ENCODE measurements at places on chromosomes 13 and 19. TPM values are rescaled to one million over a fixed set of nuclear protein-coding genes. Genes with fewer than 3 reads are reported as not detected.

- DNase-seq: no peak
Measured at GRCh38 chr19:16369664-16370576, 45.3 kb downstream of the KLF2 start.

Gene ERICH4
- total RNA-seq: not detected

Gene OCEL1
- 40.9 TPM for total RNA-seq

GRCh38 chr13:112446347-112446861 lies 70.2 kb downstream of the SPACA7 start:
- DNase-seq: no peak

DNA sequence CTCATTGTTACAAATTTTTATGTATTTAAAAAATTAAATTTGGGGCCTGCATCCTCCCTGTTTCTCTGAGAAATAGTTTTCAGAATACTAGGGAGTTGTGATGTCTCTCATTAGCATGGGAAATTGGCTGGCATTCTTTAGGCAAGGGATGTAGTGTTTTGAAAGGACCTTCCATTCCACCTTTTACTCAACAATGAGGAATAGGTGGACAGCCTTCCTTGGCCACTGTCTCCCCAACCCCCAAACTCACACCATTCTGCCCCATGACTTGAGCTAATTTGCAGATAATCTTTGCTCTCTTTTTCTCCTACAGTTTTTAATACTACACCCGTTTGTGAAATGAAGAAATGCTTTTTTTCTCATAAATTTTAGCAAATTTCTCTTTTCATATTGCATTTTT lies 244.6 kb upstream of the SPRY2 start:
- DNase-seq: no peak

- DNase-seq: no peak
Measured at GRCh38 chr13:77477299-77477848, 58.1 kb upstream of the SCEL start.

DNA sequence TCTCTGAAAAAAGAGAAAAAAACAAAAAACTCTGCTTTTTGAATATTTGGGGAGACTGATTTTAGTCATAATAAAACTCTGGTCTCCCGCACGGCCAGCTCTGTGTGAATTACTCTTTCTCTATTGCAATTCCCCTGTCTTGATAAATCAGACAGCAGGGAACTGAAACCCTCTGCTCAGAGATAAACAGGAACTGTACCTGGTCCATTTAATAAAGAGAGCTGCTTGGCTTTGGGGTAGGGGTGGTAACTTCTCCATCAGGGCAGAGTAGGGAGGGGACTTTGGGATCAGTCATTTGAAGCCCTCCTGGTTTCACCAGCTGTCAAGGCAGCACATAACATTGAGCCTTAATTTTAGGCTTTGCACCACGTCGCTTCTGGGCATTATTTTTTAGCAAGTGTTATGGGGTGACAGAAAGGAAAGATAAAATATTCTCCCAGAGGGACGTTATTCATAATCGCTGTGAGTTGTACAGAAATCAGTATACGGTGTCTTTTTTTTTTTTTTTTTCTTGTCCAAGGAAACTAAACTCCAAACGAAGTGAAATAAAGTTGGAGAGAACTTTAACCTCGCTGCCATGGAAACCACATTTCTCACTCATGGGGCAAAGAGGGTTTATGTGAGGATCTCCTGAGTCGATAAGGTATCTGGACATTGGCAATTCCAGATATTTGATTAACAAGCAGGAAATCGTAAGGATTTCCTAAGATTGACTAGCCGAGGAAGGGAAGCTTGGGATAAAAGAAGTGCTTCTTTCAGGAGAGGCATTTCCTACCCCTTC lies 99.0 kb upstream of the MRI1 start:
- no peak for DNase-seq

GRCh38 chr13:44104197-44104490 lies 224.4 kb downstream of the LACC1 start:
- no peak for DNase-seq

- DNase-seq: no peak
Measured at GRCh38 chr13:30354493-30355383, 47.4 kb upstream of the KATNAL1 start.

- no peak for DNase-seq
Measured at GRCh38 chr19:46480415-46480814, 9.1 kb upstream of the PNMA8A start.

GRCh38 chr13:112997188-112998130 lies 28.4 kb downstream of the MCF2L start:
- DNase-seq: no peak

GRCh38 chr13:112179421-112179820 lies 112.5 kb downstream of the SOX1 start:
- no peak for DNase-seq

DNA sequence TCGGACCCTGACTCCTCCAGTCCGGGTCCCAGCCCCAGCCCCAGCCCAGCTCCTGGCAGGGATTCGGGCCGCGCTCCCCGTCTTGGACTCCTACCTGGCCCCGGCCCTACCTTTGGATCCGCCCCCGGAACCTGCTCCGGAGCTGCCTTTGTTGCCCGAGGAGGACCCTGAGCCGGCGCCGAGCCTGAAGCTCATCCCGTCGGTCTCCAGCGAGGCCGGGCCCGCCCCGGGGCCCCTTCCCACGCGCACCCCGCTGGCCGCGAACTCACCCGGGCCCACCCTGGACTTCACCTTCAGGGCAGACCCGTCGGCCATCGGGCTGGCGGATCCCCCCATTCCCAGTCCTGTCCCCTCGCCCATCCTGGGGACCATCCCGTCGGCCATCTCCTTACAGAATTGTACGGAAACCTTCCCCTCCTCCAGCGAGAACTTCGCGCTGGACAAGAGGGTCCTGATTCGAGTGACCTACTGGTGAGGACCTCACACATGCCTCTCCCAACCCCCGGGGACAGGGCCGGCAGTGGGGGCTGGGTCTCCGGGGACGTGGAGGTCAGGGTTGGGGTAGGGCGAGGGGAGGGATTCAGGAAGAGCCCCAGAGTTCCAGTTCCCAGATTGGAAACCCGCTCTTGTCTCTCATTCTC lies 732 bp downstream of the SELENOV start:
- DNase-seq: peak; percentile 88

- peak; percentile 94 for DNase-seq
Measured at GRCh38 chr19:9435279-9436268, at the start of gene ZNF266. Gene ZNF266, minus strand, starts transcription at chr19:9435573. Its CDS starts 15,484 bp downstream, at chr19:9420089.

Gene DNAAF3
- total RNA-seq: 5.9 TPM

DNA sequence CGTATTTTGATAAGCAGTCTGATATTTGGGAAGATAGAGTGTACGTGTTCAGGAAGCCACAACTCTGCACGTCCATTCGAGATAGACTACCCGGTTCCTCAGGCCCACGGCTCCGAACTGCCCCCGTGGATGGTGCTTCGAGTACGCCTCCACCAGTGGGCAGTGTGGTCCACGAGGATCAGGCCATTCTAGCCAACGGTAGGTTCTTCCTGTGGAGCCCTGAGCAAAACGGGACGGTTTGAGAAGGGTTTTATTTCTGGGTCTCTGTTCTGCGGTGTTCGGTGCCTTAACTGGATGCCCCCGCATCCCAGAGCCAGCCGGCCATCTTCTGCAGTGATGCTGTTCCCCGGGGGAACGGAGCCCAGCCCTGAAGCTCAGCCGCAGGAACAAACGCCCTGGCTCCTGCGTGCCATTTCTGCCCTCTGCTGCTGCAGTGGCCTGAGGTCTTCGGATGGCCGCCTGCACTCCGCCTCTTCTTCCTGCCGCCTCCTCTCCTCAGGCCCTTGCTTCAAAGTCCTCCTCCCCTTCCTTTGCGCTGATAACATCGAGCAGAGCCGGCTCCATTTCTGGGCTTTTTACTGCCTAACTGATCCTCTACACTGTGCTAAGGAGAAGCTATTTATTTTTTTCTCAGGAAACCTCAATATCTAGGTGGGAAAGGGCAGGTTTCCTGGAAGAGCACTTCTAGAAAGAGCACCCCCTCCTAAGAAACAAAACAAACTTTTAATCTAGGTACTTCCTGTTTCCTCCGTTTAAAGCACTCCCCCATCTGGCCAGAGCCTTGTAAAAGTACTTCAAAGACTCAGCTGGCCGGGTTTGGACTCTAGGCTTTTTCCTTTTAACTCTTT lies 36.2 kb upstream of the SLC46A3 start:
- DNase-seq: peak; percentile 60

- DNase-seq: no peak
Measured at GRCh38 chr19:710767-711166, 2.0 kb downstream of the PALM start.

Gene MAST1
- total RNA-seq: 27.3 TPM

DNA sequence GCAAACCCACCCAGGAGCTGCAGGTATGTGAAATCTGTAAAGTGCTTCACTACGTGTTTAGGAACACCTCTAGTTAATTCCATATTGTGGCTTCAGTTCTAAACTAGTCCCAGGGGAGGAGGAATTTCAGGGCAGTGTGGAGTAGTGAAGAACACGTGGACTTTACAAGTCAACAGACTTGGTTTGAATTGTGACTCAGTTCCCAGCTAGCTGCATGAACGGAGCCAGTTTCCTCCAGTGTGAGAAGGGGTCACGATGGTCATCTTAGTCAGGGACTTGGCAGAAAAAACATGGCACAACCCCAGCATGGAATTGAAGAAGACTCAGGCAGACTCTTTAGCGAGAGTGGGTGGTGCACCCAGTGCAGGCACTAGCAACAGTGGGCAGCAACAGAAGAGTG lies 175.7 kb upstream of the UBL3 start:
- no peak for DNase-seq

DNA sequence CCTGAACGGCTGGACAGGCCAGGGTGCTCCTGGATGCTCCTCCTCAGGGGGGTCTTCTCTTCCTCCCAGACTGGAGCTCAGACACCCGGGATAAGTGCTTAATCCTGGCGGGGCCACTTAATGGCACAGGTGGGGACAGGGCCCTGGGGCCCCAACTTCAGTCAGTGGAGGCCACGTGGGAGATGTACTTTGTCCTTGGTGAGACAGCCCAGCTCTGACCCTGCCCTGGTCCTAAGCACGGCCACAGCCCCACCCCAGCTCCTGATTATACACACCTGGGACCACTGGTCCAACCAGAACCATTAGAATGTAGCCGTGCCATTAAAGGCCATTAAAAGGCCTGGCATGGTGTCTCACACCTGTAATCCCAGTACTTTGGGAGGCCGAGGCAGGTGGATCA lies 7.8 kb downstream of the PPP1R14A start:
- DNase-seq: no peak

DNA sequence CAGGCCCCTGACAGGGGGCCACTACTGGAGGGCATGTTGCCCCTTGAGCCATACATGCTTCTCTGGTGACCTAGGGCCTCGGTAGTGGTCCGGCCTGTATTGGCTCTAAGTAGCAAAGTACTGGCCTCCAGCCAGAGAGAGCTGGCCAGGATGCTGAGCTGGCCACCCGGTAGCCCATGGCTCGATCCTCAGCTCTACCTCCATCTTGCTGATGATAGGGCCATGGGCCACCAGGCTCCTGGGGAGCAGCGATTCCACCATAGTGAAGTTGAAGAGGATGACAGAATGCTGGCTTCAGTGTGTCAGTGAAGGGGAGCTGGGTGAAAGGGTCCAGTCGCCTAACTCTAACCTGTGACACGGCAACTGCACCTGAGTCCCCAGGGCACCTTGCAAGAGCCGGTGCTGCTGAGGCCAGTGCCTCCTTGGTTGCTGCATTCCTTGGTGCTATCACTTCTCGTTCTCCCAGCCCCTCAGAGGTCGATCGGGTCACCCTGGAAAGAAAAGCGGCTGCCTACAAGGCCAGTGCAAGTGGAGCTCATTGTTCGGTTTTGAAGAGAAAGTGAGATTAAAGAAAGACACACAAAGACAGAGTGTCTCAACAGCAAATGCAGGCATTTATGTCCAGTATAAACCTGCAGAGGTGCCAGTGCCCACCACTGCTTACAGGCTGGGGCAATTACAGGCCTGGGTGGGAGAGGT lies 5.0 kb downstream of the FPR3 start:
- no peak for DNase-seq

GRCh38 chr19:27776020-27776419 lies 1436.9 kb downstream of the UQCRFS1 start:
- DNase-seq: no peak

Gene C5AR2
- total RNA-seq: 0.14 TPM

DNA sequence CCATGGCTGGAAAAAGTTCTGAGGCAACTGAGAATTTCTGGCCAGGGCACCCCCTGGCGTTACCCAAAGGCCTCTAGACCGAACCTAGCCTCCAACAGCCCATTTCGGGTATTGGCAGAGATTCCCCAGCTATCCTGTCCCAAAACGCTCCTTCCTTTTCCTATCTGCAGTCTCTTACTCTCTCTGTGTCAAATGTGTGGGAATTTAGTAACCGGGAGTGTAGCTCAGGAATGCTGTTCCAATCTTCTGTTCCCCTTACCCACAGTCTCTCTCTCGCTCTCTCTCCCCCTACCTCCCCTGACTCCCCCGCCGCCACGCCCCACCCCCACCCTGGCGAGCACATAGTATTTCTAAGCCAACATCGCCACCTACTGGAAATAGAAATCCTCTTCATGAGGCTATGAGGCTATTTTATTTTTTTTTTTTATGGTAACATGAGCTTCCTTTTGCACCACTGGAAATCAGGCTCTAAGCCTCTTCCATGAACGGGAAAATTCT lies 27.0 kb downstream of the OXGR1 start:
- DNase-seq: no peak

- DNase-seq: no peak
Measured at GRCh38 chr13:92804346-92804745, 422.3 kb upstream of the GPC6 start.

DNA sequence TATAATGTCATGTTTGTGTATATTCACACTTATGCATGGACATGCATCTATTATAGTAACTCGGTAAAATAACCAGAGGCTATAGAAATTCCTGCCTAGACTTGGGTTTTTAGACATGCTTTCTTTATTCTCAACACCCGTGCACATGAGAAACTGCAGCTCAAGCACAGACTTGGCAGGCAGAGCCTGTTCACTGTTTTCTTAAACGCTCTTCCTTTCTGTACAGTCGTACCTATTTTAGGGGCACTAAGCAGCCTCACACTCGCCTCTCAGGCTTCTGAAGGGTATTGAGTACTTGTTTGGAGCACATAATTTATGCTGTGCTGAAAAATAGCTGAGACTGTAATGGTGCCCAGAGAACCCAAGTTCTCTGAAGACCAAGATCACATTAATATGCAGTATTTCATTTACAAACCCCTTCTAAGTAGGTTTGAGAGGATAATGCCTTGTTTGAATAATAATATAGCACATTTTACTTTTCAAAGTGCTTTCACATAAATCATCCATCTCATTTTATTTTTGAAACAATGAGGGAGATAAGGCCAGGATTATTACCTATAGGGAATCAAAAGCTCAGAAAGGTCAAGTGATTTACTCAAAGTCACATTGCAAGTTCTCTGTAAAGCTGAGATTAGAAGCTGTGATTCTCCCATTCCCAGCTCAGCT lies 429.9 kb downstream of the SPRY2 start:
- DNase-seq: no peak

DNA sequence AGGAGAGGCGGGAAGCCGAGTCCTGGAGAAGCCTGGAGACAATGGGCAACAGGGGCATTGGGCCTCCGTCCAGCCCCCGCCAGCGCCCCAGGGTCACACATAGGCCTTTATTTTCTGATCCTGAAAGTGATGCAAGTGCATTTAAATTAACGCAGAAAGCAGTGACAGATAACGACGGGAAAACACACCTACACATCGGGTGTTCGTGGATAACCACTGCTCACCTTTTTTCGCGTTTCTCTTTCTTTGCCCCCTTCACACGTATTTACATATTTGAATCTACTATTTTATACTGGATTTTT lies 30.4 kb upstream of the GRTP1 start:
- no peak for DNase-seq

GRCh38 chr19:58010507-58010906 lies 7.9 kb upstream of the ZNF606 start:
- no peak for DNase-seq

- peak; percentile 57 for DNase-seq
Measured at GRCh38 chr19:2603334-2603733, 99.2 kb downstream of the GNG7 start.

Gene NEK5
- total RNA-seq: 0.73 TPM

Data from WTC11 (cell line).